ENCODE measurements at places on chromosomes 16 and 17.

DNA sequence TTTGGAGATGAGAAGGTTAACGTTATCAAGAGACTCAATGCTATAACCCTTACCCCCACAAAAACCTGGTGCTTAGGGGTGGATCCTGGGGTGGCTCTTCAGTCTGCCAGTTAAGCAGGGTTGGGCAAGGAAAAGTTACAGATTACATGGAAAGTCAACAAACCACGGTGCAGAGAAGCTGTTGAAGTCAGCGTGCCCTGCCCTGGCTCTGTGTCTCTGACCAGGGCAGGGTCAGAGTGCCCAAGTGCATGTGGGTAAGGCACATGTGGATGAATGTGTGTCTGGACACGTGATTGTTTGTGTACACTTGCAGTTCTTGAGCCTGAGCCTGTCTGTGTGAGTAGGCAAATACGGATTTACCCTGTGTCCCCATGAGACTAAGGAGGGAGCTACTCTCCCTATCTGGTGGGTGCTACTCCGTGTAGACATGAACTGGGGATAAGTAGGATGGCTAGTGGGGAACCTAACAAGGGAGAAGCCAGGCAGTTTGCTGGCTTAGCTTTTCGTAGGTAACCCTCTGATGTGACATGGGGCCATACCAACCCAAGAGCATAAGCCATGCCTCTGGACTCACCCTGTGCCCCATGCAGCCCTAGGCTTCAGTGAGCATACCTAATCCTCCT, 5.5 kb downstream of the IGFBP4 start:
- no peak for DNase-seq

DNA sequence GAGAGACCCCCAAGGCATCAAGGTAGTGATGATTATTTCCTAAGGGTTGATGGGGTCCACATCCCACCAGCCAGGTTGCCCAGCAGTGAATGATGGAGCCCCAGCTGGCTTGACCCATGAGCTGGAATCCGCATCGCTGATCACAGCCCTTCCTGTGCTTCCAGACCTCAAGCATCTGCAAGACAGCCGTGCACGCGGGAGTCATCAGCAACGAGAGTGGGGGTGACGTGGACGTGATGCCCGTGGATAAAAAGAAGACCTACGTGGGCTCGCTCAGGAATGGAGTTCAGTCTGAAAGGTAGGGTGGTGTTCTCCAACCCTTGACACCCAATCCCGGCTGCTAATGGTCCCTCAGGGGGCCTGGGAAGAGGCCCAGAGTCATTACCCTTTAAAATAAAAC, 69.3 kb downstream of the CRISPLD2 start:
- DNase-seq: no peak

- no peak for DNase-seq
Measured at GRCh38 chr17:81298325-81298990, 3.4 kb upstream of the SLC38A10 start.

DNA sequence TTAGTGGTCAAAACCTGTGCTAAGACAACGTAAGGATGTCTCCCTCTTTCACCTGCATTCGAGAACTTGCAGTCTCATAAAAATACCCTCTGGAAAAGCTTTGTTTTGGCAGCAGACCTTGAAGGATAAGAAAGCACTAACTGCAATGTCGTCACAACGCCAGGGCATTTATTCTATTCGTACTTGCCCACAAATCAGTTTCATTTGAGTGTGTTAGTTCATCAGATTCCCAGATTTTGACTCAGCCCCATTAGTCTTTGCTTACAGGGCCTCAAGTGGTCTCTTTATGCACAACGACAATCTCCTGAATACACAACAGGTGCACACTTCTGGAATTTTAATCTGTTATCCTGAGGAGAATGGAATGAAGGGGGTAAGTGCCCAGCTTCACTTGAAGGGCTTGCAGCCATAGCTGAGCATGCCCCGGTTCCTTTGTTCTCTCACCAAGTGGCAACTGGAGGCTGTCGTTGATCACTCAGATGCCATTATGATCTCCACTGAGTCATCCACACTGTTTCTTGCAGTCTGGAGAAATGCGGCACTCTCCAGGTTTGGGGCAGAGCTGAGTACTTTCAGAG, 58.8 kb downstream of the CLEC19A start:
- DNase-seq: no peak

- DNase-seq: no peak
Measured at GRCh38 chr16:70601576-70602575, 44.5 kb upstream of the IL34 start.

DNA sequence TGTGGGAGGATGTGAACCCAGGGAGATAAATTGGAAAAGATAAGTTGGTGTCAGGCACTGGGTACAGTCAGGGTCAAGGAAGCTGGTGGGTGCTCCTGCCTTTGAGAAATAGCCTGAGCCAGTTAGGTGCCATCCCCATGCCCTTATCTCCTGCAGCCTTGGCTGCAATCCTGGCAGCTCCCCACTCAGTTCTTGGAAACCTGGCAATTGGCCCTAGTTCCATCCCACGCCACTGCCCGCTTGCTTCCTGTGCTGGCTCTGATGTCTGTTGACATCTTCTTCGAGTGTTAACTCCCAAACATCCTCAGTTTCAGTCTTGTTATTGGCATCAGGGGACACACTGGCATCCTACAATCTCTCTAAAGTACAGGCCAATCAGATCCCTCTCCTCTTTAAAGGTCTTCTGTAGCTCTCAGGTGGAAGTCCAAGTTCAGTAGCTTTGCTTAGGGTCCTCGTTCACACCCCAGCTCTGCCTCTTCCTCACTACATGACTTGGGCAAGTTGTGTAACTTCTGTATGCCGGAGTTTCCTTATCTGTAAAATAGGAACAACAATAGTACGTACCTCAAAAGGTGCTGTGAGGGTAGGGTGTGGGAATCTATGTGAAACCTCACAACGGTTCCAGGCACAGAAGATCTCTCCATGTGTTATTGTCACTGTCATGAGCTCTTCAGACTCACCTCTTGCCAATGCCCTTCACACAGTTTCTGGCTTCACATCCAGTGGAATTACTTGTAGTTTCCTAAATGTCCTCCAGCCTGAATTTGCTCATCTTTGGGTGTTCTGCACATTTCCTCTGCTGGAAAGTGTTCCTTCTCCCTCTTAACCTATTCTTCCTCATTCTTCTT, 13.5 kb upstream of the PRKAR1A start:
- no peak for DNase-seq

GRCh38 chr17:35245196-35245486, 2.3 kb downstream of the SLFN5 start:
- no peak for DNase-seq

DNA sequence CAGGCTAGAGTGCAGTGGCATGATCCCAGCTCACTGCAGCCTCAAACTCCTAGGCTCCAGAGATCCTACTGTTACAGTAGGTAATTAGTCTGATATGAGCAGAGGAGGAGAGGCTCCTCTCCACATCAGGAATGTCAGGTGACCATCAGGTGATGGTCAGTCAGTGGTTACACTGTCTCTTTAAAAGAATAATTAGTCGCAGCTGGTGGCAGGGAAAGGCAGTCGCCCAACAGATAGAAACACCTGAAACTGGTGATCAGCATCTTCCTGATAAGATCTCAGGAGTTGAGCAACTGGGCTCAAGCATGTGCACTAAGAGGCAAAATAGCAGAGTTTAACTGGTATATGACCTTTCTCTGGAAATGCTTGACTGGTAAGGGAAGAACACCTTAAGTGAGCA, 21.5 kb upstream of the ABCA5 start:
- DNase-seq: no peak

GRCh38 chr17:10683853-10684252, 13.5 kb downstream of the SCO1 start:
- no peak for DNase-seq

DNA sequence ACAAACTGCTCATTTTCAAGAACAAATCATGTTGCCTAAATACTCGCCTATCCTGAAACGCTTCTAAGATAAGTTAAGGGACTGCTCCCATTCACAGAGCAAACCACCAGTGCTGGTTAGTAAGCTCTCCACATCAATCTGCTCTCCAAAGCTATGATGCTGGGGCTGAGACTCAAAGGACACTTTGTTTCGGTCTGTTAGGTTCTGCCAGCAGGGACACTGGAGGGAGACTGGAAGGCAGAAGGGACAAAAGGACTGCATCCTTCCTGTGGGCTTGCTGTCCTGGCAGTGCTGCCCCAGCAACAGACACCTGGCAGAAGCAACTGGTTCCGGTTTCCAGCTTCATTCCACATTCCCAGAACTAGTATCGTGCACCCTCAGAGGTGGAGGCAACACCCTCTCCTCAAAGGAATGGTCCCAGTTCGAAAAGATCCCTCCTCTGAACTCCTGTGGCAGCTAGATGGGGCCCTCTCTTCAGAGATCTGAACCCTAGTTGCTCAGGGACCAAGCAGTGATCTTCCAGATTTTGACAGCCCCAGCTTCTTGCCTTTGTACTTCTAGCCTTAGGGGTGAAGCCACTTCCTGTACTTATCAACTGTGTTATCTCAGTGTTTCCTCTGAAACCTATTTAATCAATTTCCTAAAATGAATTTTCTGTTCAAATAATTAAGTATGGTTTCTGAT, 73.4 kb upstream of the GSG1L start:
- peak; percentile 18 for DNase-seq

DNA sequence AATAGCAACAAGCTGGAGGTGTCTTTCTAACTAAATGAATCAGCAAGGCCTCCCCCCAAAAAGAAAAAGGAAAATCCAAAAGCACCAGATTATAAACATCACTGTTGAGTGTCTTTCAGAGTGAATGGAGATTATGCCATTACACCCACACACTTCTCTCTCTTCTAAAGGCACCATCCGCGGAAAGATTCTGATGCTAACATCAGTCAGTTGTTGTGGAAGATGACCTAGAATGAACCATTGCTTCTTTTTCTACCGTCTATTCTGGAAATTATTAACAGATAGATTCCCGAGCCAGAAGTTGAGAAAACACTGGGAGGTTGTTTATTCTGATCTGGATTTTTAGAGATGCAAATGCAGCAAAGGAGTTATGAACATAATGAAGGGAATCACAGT, 60.9 kb upstream of the FAM20A start:
- DNase-seq: no peak

All from T-helper 22 cell (primary cell).